Activated T-cell treated with anti-CD3 and anti-CD28 coated beads, Interleukin-2, amount 50 U/mL, for 72 hours (primary cell): ENCODE measurements at places on chromosomes 2 and 18. TPM values are rescaled to one million over a fixed set of nuclear protein-coding genes. Genes with fewer than 3 reads are reported as not detected.
A peak's percentile ranks its signal among the peaks of the same experiment; 100 is the strongest.

- DNase-seq, result no peak
- H3K4me1 ChIP-seq, result no peaks in the 10 kb centered on the region
- H3K36me3 ChIP-seq, result no peaks in the 10 kb centered on the region
- H3K4me3 ChIP-seq, result no peak overlapping the region
- no peak overlapping the region for H3K27ac ChIP-seq
- peaks cover 26% of the 10 kb centered on the region for H3K27me3 ChIP-seq
Measured at GRCh38 chr2:65494078-65494477, 61.7 kb upstream of the SPRED2 start.

GRCh38 chr2:203718087-203718486 is 11.6 kb downstream of the CD28 start:
- H3K27ac ChIP-seq, result peak overlapping the region; percentile 99
- peak overlapping the region; percentile 83 for H3K4me3 ChIP-seq
- DNase-seq, result peak; percentile 79

- H3K36me3 ChIP-seq, result peaks cover 6% of the 10 kb centered on the region
Measured at GRCh38 chr18:69981948-69982347, 34.3 kb upstream of the CD226 start.

- no peak overlapping the region for H3K4me3 ChIP-seq
- H3K27ac ChIP-seq, result no peak overlapping the region
- no peak for DNase-seq
- no peaks in the 10 kb centered on the region for H3K36me3 ChIP-seq
Measured at GRCh38 chr2:150476809-150477302, 10.6 kb downstream of the RND3 start.

CAPN14 gene
- 0.65 TPM for total RNA-seq
